Activated CD8-positive, alpha-beta T cell treated with anti-CD3 and anti-CD28 coated beads, Interleukin-2, amount 10 ng/mL, durations not matched to agents 7 days and 5 days (primary cell): ENCODE measurements at places on chromosomes 11 and 22. TPM values are rescaled to one million over a fixed set of nuclear protein-coding genes. Genes with fewer than 3 reads are reported as not detected.

- no peaks in the 10 kb centered on the region for H3K27me3 ChIP-seq
- H3K36me3 ChIP-seq = no peaks in the 10 kb centered on the region
- no peak overlapping the region for H3K27ac ChIP-seq
- DNase-seq = no peak
- H3K4me3 ChIP-seq = no peak overlapping the region
These were observed 59.7 kb upstream of the BARX2 start for GRCh38 chr11:129315781-129316579.

DNA sequence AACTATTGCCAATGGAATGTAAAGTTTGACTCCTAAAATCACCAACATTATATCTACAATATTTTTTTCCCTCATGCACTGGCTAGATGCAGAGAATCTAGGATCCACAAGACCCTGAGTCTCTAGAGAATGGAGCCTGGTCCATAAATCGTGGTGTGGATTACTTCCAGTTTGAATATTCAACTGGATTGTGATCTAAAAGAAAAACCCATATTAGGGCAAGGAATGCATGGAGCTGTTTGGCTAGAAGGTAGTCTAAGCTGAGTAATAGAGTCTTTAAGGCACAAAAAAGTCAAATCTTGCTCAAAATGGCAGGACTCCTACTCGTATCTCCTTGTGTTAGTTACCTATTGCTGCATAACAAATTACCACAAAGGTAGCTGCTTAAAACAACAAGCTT lies 9.4 kb upstream of the MS4A5 start:
- H3K4me3 ChIP-seq = no peak overlapping the region
- no peak overlapping the region for H3K27ac ChIP-seq
- no peak for DNase-seq
- H3K27me3 ChIP-seq = peaks cover 7% of the 10 kb centered on the region
- H3K36me3 ChIP-seq = no peaks in the 10 kb centered on the region
- no peaks in the 10 kb centered on the region for H3K4me1 ChIP-seq

DNA sequence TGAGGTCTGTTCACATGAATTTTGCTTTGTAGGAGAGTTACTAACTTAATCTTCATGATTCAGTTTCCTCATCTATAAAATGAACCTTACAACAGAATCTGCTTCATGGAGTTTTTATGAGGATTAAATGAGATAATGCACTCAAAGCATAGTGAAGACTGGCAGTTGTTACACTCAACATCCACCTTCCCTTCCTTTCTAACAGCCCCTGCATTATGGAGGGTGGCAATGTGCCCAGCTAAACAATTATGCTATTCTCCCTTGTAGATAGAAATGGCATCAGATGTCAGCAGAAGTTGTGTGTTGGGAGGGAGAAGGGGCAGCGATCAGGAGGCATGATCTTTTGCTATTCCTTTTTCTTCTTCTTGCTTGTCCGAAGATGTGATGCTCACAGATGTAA lies 6.5 kb downstream of the POU2AF1 start:
- H3K27ac ChIP-seq = no peak overlapping the region
- no peaks in the 10 kb centered on the region for H3K36me3 ChIP-seq
- no peaks in the 10 kb centered on the region for H3K27me3 ChIP-seq
- H3K4me1 ChIP-seq = peaks cover 35% of the 10 kb centered on the region
- H3K4me3 ChIP-seq = no peak overlapping the region

DNA sequence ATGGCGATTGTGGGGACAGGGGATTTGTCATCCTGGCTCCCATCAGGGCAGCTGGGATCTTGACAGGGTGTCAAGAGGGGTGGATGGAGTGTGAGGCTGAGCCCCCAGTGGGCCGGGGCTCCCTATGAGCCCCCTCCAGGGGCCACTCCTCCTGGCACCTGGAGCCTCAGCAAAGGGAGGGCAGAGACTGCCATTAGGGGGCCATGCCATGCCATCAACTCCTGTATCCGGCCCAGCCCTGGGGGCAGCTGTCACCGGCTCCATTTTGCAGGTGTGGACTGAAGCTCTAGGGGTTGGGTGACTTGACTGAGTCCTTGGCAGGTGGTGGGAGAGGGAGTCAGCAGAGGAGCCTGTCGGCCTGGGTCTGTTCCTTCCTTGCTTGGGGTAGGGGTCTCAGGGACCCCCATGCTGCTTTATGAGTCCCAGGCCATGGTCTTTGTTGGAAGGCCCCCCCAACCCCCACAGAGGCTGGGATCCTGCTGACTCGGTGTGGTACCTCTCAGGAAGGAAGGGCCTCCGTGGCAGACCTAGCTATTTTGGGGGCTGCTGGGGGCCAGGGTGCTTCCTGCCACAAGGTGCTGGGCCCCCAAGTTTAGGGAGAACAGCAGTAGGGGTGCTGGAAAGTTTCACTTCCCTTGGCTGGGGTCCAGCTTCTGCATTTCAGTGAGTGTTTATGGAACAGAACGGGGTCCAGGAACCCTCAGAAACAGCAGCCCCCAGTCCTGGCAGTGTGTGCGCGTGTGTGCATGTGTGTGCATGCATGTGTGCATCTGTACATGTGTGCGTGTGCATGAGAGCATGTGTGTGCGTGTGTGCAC lies 1.5 kb downstream of the ACY3 start:
- DNase-seq = peak; percentile 40
- H3K36me3 ChIP-seq = peaks cover 1% of the 10 kb centered on the region
- peak overlapping the region; percentile 36 for H3K4me3 ChIP-seq
- peak overlapping the region; percentile 95 for H3K27ac ChIP-seq
- no peaks in the 10 kb centered on the region for H3K27me3 ChIP-seq

DNA sequence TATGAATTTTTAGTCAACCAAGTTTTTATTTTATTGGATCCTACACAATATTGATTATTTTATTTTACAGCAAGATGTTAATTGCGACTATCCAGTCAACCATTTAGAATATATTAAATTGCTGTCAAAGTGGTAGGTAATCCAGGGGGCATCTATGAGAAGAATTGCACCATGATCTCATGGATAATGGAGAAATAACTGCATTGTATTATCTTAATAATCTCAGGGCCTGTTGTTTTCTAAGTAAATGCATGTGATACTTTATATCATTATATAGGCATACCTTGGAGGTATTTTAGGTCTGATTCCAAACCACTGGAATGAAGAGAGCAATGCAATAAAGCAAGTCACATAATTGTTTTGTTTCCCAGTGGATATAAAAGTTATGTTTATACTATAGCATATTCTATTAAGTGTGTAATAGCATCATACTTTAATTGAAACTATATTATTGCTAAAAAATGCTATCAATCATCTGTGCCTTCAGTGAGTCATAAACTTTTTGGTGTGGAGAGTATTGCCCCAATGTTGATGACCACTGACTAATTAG lies 595.4 kb upstream of the CHORDC1 start:
- no peak overlapping the region for H3K4me3 ChIP-seq
- no peak overlapping the region for H3K27ac ChIP-seq
- H3K36me3 ChIP-seq = no peaks in the 10 kb centered on the region
- no peaks in the 10 kb centered on the region for H3K27me3 ChIP-seq

- peaks cover 7% of the 10 kb centered on the region for H3K4me1 ChIP-seq
- H3K27me3 ChIP-seq = no peaks in the 10 kb centered on the region
- H3K36me3 ChIP-seq = no peaks in the 10 kb centered on the region
- DNase-seq = no peak
- H3K27ac ChIP-seq = no peak overlapping the region
These were observed 95.6 kb downstream of the KCNQ1 start for GRCh38 chr11:2540223-2540991.

GRCh38 chr22:44580176-44581095 lies 82.4 kb upstream of the RTL6 start:
- H3K27me3 ChIP-seq = peaks cover 9% of the 10 kb centered on the region
- no peak overlapping the region for H3K4me3 ChIP-seq
- H3K4me1 ChIP-seq = no peaks in the 10 kb centered on the region
- no peak overlapping the region for H3K27ac ChIP-seq

- peak overlapping the region; percentile 77 for H3K27ac ChIP-seq
- no peak overlapping the region for H3K4me3 ChIP-seq
- H3K27me3 ChIP-seq = no peaks in the 10 kb centered on the region
These were observed 4.0 kb downstream of the TAF10 start for GRCh38 chr11:6608011-6608410.

DNA sequence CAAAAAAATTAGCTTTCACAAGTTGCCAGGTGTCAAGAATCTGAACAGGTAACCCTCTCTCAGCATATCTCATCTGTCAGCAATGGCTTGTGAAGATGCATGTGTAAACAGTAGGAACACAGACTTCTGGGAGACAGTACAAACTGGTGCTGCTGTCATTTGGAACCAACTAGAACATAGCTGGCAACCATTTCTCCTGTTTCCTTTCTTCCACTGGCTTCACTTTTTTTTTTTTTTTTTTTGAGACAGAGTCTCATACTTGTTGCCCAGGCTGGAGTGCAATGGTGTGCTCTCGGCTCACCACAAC lies 2.1 kb upstream of the PIK3C2A start:
- H3K27ac ChIP-seq = no peak overlapping the region
- peak overlapping the region; percentile 99 for H3K4me3 ChIP-seq
- DNase-seq = no peak
- H3K4me1 ChIP-seq = peaks cover 33% of the 10 kb centered on the region

DNA sequence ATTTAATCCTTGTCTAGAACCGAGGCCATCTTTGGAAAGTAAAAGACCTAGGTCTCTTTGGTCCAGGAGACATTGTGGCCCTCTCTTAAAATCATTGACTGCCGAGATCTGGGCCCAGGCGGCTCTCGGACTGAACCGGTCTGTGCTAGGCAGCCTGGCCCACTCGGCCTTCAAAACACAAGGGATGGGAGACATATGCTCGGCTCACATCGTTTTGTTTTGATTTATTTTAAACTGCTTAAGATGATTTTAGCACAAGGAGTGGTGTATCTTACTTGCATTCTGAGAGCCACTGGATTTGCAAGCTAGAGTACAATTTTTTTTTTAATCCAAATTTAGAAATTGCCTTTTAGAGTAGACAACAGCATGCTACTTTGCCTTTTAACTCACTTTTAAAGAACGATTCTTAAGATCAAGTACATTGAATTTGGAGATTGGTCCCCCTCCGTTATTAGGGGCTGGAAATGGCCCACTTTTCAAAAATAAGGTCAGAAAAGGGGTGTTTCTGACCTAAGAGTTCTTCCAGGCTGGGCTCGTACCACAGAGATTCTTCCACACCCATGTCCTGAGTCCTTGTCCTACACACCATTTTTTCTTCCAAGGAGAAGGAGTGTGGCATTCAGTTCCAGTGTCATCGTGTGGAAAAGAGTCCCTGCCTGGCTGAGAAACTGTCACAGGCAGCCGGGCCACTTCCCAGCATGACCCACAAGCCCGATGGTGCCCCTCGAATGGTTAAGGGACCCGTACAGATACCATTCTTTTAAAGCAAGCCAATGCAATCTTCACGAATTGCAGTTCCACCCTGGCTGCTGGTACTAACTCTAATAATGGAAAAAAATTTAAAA lies 80.5 kb upstream of the WNT7B start:
- no peaks in the 10 kb centered on the region for H3K27me3 ChIP-seq
- H3K27ac ChIP-seq = peak overlapping the region; percentile 82
- peaks cover 2% of the 10 kb centered on the region for H3K36me3 ChIP-seq
- DNase-seq = no peak
- H3K4me3 ChIP-seq = peak overlapping the region; percentile 54

DNA sequence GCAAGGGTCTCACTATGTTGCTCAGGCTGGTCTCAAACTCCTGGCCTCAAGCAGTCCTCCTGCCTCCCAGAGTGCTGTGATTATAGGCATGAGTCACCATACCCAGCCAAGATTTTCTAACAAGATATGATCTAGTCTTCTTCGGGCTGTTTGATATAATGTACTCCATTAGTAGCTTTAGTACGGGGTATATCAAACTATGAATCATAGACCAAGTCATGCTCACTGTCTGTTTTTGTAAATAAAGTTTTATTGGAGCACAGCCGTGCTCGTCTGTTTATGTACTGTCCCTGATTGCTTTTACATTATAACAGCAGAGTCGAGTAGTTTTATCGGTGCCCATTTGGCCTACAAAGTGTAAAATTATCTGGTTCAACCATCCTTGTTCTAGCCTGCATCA lies 43.9 kb upstream of the GRIK4 start:
- H3K36me3 ChIP-seq = peaks cover 6% of the 10 kb centered on the region
- H3K4me1 ChIP-seq = no peaks in the 10 kb centered on the region
- no peak overlapping the region for H3K27ac ChIP-seq
- no peaks in the 10 kb centered on the region for H3K27me3 ChIP-seq
- H3K4me3 ChIP-seq = no peak overlapping the region

GRCh38 chr11:21553795-21554194 lies 639.1 kb upstream of the ANO5 start:
- DNase-seq = no peak
- no peak overlapping the region for H3K27ac ChIP-seq
- no peaks in the 10 kb centered on the region for H3K4me1 ChIP-seq
- H3K27me3 ChIP-seq = no peaks in the 10 kb centered on the region
- no peak overlapping the region for H3K4me3 ChIP-seq

DNA sequence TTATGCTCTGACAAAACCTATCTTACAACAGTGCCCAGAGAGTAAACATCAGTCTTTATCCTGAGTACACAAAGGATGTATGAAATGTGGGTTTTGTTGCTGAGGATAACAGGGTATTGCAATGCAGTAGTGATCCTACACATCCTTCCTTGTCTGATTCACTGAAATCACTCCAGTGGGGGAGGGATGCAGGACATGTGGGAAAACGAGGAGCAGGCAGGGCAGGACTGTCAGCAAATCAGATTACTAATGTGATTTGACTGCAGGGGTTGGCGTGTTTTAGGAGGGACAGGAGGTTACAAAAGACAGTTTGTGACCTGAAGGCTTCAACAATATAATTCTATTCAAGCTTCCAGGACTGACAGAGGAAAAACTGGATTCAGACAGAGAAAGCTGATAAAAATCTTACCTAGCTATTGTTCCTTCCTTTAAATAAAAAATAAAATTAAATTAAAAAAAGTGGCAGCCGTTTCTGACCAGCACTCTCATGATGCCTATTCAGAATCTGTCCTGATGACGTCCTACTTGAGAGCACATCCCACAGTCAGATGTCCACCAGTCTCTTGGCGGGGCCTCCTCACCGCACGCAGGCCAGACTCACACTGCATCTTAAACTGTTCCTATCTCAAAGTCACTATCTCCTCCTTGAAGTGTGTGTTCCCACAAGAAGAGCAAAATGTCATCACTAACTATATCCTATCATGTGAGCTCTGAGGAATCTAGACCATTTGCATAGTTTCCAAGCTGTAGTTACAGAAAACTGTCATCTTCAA lies 50.6 kb upstream of the MN1 start:
- H3K27ac ChIP-seq = no peak overlapping the region
- peaks cover 65% of the 10 kb centered on the region for H3K36me3 ChIP-seq
- H3K4me1 ChIP-seq = peaks cover 4% of the 10 kb centered on the region
- no peaks in the 10 kb centered on the region for H3K27me3 ChIP-seq
- no peak for DNase-seq

- no peak for DNase-seq
- no peaks in the 10 kb centered on the region for H3K36me3 ChIP-seq
- no peaks in the 10 kb centered on the region for H3K27me3 ChIP-seq
- no peak overlapping the region for H3K4me3 ChIP-seq
- H3K27ac ChIP-seq = no peak overlapping the region
These were observed 86.2 kb downstream of the GALNT18 start for GRCh38 chr11:11535611-11536010.

Gene SLC37A2
- total RNA-seq = 0.61 TPM

Gene LMO1
- total RNA-seq = not detected

Gene KRTAP5-1
- total RNA-seq = not detected

Gene RASD2
- 0.08 TPM for total RNA-seq

Gene PHETA2
- 1.9 TPM for total RNA-seq

Gene ANO5
- total RNA-seq = not detected
